ENCODE measurements at places on chromosomes 1 and 21.

DNA sequence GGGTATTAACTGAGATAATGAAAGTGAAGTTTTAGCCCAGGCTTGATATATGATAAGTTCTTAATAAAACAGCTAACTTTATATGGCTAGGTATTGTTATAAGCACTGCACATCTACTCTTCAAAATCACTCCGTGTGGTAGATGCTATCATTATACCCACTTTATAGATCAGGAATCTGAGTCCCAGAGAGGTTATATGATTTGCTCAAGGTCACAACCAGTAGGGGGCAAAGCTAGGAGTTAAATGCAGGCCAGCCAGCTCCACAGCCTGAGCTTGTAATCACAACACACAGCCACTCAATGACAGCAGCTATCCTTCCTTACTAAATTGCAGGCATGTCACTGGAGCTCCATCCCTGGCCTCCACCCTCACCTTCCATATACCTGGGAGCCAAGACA, 115.8 kb downstream of the CAPN8 start:
- no peak for DNase-seq

DNA sequence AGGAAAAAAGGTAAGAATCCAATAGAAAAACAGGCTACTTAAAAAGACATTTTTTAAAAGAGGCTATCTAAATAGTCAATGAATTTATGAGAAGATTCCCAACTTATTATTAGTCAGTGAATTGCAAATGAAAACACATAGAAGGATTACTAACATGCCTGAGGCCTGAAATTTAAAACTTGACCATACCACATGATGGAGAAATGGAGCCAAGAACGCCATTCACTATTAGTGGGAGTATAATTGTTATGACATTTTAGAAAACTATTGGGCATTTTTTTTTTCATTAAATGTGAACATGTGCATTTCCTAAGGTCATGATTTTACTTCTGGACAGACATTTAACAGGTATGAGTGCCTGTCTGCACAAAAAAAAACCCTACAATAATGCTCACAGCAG, 24.8 kb upstream of the OR2B11 start:
- peak; percentile 3 for DNase-seq

DNA sequence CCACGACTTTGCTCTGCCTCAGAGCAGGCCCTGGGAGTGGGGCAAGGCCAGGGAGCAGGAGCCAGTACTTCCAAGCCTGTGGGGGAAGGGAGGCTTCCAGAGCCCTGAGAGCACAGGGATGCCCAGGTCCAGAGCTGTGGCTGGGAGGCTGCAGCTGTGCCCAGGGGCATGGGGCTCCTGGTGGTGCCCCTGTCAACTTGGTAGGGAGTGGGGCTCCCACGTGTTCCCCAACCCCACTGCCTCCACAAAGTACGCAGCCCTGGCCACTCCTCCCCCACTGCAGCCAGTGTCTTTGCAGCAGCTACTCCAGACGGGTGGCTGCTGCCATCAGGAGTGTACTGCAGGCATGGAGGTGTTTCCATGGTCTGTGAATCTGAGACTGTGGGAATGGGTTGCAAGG, 294.1 kb upstream of the SNX7 start:
- DNase-seq: no peak

GRCh38 chr1:97986041-97987005, 65.5 kb upstream of the DPYD start:
- DNase-seq: no peak

DNA sequence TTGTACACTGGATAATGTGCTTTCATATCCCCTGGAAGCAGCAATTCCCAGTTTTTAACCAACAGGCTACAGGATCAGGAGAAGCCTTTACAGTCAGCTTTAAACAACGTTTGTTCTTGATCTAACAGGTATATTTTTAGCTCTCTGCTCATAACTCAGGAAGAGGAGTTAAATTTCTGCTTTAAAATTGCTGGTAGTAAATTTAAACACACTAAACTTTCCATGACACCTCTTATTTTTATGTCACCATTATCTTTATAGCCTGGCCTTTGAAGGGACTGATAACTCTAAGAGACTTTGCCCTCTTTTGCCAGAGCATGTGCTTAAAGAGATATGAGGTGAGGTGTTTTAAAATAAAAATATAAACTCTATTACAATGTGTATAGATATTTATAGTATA, 119.6 kb upstream of the BRINP3 start:
- DNase-seq: no peak
